Activated T-helper 1 cell treated with Interleukin-2 at 50 U/mL for 16 hours (primary cell): ENCODE measurements at places on chromosomes 7 and 10.

GRCh38 chr7:150845421-150845861 is 6.9 kb upstream of the AOC1 start:
- no peak for DNase-seq

DNA sequence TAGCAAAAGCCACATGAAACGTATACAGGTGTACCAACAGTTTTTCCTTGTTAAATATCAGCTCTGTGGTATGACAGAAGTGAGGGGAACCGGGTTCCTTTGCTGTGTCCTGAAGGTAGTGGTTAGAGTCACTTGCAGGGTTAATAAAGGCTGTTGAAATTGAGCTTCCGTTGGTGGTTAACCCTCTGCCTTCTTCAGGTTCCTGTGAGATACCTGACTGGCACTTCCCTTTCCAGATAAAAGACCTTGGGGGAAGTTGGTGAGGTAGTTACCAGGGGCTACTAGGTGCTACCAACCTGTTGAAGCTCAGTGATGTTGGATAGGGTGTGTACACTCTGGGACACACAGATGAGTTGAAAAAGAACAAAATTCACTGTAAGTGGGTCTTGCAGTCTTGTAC is 384.1 kb downstream of the GATA3 start:
- DNase-seq = no peak

DNA sequence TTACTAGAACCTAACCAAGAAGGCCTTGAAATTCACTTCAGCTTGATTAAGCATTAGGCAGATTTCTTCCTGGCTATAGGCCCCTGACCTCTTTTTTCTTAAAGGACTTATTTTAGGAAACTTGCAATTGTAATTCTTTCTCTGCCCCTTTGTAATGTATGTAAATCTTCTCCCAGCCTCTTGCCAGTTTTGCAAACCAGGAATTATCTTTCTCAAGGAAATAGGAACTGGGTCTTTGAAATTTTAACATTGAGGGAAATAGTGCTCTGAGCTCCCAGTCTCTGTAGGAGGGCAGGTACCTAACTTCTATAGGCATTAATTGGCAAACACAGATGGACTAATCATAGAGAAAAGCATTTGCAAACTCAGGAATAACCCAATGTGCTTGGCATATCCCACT is 342.7 kb downstream of the THSD7A start:
- DNase-seq = no peak

DNA sequence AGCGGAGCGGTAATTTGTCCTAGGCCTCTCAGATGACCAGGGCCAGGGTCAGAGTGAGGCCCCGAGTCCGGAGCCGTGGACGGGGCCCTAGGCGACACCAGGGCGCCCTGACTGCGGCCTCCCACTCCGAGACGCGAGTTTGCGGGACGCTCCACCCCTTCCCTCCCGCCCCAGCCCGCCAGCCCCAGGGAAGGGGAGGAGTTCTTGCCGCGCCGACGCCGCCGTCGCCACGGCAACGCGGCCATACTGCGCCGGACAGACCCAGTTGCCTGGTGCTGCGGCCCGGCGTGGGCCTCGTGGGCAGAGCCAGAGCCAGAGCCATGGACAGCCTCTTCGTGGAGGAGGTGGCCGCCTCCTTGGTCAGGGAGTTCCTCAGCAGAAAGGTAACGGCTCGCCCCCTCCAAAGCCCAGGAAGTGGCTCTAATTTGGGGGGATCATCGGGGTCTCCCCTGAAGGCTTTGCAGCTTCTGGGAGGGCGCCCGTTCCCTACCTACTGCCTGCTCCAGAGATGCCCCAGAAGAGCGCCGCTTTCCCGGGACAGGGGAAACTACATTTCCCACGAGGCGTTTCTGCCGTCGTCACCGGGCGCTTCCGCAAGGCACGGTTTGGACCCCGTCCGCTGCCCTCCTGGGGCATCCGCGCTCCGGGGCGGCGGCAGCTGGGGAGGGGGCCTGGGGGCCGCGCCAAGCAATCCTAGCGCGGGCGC is at the start of gene MINDY4:
Gene MINDY4, plus strand, starts transcription at position 244 of the 706 bp plus-strand sequence. Its CDS starts 77 bp downstream, at position 321.
- DNase-seq = peak; percentile 48

DNA sequence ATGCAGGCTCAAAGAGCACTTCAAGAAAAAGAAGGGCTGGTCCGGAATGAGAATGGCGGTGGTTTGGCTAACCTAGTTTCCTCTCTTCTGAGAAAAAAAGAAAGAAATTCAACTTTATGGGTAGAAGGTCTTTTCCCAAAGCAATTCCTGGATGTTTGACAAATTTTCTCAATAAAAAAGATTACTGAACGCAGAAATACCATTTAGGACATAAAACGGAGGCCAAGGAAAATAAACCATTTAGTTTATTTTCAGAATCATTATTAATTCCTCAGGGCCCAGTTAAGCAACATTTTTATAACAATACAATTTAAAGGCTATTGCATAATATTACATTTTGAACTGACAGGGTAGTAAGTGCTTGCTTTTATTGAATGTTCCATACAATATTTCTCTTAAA is 284.6 kb upstream of the ANKRD30A start:
- no peak for DNase-seq

- no peak for DNase-seq
Observed at GRCh38 chr7:50281680-50282445, 22.7 kb upstream of the IKZF1 start.

DNA sequence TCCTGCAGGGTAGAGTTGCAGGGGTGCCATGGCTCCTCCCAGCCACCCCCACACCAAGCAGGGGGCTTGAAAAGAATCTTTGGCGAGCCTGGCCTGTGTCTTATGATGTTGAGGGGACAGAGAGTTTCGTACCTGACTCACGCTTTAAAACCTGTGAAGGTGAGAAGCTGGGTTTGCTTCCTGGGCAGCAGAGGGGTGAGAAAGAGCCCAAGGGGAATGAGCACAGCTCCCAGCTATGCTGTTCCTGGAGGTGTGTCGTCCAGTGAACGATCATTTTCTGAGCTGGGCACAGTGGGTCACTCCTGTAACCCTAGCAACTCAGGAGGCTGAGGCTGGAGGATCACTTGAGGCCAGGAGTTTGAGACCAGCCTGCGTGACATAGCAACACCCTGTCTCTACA is 13.5 kb upstream of the ADRB1 start:
- DNase-seq = no peak

GRCh38 chr7:129103561-129104324 is 40.8 kb upstream of the TSPAN33 start:
- DNase-seq = no peak

GRCh38 chr7:29565224-29565630 is 1.6 kb downstream of the PRR15 start:
- no peak for DNase-seq

DNA sequence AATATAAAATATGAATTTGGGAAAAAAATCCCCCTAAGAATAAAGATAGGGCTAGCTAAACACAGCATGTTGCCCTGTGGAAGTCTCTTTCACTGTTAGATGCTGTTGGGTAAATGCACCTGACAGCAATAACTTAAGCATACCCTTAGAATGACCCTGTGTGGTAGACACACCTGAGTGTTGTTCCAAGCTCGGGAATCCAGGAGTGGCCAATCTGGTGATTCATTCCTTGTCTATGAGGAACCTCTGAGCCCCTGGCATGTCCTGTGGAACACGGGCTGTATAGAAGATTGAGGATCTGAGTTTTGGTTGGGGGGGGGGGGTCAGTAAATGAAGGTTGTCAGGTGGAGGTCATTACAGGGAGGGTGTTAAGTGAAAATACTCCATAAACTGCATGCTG is 730.0 kb upstream of the IGFBP3 start:
- DNase-seq = no peak

- DNase-seq = no peak
Observed at GRCh38 chr7:106538638-106539037, 122.3 kb downstream of the CCDC71L start.

DNA sequence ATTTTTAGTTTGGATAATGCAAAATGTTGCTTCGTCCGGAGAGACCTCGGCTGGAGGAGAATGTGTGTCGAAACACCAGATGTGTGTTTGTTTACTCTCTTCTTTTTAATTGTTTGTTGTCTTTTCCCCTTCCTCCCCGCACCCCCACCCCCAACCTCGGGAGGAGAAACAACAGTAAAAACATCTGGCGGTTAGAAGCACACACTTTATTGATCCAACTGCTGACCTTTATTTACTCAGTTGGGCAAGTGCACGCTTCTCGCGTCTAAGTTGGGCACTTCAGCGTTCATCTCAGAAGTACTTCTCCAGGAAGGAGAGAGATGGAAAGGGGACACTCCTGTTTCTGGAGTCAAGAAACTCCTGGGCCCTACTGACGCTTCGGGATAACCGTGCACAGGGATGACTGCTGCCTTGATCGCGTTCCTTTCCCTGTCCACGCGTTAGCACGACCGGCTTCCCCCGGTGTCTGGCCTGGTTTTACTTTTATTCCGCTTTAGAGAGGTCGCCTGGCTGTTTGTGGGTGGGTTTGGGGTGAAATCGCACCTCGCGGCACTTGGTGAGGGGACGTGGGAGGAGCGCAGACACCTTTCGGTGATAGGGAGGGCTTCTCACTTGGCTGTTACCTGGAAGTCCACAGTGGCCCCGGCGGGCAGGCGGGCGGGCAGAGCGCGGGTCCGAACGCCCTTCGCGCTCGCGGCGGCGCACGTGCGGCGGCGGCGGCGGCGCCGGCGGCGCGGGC is 168.3 kb upstream of the PPP1R3A start:
- no peak for DNase-seq

GRCh38 chr10:98332623-98333269 is 64.8 kb upstream of the LOXL4 start:
- DNase-seq = no peak

DNA sequence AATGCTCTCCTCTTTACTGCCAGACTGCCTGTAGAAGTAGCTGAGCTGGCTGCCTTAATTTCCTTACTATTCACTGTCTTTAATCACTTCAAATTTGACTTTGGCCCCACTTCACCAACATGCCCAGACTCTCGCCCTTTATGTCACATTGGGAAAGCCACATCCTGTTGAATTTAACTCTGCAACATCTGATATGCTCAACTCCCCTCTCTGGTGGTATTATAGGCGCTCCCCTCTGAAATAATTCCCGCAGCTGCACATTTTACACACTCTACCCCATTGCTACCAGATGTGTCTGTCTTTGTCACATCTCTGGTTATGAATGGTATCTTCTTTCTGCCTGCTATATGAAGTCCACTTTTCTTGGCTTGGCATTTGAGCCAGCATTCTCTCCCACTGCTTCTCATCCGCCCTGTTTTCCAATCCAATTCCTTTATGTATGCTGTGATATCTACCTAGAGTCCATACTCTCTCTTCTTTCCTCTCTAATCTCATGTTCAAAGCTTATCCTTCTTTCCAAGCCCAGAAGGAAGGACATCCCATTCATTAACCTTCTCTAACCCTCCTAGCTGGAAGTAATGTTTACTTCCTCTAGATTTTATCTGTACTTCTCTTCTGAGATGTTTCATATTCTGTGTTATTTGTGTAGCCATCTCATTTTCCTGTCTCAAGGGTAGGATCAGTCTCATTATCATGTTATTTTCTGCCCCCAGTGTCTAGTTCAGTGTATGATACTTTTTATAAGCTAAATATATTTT is 134.5 kb downstream of the ST7 start:
- no peak for DNase-seq

GRCh38 chr10:9853405-9854355 is 1164.0 kb upstream of the CELF2 start:
- DNase-seq = no peak

- no peak for DNase-seq
Observed at GRCh38 chr10:62830679-62831078, 14.5 kb upstream of the EGR2 start.

DNA sequence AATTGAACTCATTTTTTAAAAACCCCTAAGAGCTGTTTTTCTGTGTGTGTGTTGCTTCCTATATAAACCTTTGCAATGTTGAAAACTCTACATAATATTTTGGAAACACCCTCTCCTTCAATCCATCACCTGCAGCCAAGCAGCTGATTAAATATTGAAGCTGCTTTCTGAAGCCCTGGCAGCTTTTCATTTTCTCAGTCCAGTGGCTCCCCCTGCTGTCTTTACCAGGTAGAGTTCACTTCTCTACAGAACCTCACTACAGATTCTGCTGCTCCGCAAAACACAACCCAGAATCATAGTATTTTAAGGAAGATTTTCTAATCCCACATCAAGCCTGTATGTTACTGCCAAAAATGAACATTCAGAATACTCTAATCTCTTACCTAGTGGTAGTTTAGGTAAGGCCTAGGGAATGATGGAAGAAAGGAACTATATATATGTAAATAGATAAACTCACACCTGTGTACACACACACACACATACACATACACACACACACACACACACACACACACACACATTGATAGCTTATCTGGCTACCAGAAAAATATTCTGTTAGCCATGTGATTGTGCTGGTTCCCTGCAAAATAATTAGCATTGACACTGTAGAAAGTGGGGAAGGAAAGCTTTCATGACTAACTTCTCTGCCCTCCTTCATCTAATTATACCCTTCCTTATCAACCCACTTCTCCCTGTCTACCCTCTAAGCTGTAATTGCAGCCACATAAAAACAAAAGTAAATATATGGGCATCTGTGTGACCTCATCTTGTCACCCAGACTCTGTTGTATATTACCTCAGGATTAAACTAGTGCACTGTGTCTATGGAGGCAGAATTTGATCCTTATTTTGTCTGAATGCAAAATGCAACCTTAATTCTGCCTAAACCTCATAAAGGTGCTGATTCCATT is 229.5 kb upstream of the FZD1 start:
- DNase-seq = no peak

GRCh38 chr7:70568674-70569334 is 563.1 kb upstream of the GALNT17 start:
- DNase-seq = no peak

GRCh38 chr7:76262683-76263402 is 39.6 kb upstream of the HSPB1 start:
- DNase-seq = no peak

- DNase-seq = no peak
Observed at GRCh38 chr7:135757719-135758411, 9.3 kb upstream of the FAM180A start.

- DNase-seq = no peak
Observed at GRCh38 chr7:26490640-26491624, 199.3 kb downstream of the SNX10 start.

- no peak for DNase-seq
Observed at GRCh38 chr7:124009321-124009720, 23.5 kb downstream of the TMEM229A start.

GRCh38 chr10:1152386-1153250 is 96.4 kb downstream of the WDR37 start:
- no peak for DNase-seq

DNA sequence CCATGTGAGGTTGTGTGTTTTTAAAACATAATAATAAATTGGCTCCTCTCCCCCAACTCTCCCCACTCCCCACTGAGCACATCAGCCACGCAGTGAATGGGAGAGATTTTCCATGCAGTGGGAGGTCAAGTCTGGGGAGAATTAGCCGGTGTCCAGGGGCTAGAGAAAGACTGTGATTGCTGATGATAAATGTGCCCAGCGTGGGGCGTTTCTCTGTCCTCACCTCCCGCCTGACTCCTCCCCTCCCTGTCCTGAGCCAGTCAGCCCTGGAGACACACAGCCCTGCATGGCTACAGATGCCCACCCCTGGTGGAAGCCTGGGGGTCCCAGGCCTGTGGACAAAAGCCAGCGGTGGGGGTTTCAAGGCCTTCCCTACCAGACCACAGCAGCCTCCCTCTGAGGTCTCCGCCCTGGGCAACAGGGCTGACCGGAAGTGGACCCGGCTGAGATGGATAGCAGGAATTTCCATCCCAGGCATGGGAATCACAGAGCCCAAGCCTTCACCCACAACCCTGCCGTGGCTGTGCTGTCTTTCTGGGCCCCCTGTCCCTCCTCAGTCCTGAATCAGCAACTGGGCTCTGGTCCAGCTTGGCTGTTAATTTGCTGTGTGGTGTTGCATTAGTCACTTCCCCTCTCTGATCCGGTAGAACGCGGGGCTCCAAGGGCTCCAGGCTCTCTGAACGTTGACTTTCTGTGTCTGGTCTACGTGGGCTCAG is 46.8 kb upstream of the SLC29A3 start:
- DNase-seq = no peak
